Activated CD4-positive, alpha-beta T cell treated with anti-CD3 and anti-CD28 coated beads, Interleukin-2, amount 10 ng/mL, durations not matched to agents 7 days and 5 days (primary cell): ENCODE measurements at places on chromosomes 5 and 9.

- no peak for DNase-seq
These were observed 2.1 kb upstream of the OR2V1 start for GRCh38 chr5:181133083-181133482.

- no peak for DNase-seq
These were observed 109.5 kb downstream of the PALM2AKAP2 start for GRCh38 chr9:109889456-109889855.

DNA sequence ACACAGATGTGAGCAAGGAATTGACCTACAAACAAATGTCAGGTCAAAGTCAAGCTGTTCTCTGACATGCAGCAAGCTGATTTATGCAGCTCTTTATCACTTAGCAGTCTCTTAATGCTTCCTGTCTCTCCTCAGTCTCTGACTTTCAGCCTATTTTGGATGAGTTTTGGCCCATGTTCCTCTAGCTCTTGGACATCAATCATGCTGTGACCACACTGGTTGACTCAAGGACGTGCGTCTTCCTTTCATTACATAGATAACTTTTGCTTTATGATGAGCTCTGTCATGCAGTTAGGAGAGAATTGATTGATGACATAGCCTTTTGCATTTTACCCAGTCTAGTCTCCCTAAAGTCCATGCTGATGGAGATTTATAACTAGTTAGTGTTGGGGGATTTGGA, 9.4 kb upstream of the REEP5 start:
- no peak for DNase-seq

DNA sequence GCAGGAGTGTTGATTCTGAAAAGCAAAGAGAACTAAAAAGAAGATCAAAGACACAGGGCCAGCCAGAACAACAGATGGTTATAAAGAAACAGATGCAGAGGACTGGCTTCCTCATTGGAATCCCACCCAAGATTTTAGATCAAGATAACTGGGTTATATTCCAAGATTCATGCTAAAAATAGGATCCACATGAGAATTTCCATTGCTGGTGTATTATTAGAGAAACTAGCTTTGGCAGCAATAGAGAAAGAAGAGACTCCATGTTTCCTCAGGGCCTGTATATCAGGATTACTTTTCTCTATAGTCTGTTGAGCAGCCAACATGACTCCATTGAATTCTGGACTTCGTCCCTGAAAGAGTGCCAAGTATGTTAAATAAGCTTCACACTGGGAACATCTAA, 367.3 kb downstream of the TUSC1 start:
- DNase-seq: no peak

DNA sequence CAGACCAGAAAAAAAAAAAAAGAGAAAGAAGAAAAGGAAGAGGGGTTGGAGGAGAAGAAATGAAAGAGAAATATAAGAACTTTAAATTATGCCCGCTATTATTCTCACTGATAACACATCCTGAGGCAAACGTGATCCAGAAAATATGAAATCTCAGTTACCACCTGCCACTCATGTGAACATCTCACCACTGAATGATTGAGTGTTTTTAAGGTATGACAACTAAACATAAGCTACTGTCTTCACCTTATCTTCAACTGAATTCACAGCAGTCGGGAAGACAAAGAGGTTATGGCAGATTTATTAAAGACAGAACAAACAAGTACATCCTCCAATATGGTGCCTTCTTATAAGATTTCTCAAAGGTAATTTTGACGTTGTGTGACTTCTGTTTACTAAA, 327.9 kb downstream of the TMEM161B start:
- no peak for DNase-seq

DNA sequence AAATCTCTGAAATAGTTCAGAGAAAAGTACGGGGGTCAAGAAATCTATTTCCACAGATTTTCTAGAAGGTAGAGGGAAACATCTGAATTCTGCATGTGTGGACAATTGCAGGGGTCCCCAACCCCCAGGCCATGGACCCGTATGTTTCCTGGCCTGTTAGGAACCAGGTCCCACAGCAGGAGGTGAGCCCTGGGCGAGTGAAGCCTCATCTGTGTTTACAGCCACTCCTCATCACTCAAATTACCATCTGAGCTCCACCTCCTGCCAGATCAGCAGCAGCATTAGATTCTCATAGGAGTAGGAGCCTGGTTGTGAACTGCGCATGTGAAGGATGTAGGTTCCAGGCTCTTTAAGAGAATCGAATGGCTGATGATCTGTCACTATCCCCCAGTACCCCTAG, 200.5 kb upstream of the EDIL3 start:
- DNase-seq: no peak

GRCh38 chr5:154493274-154493673, 15.2 kb upstream of the HAND1 start:
- DNase-seq: no peak

DNA sequence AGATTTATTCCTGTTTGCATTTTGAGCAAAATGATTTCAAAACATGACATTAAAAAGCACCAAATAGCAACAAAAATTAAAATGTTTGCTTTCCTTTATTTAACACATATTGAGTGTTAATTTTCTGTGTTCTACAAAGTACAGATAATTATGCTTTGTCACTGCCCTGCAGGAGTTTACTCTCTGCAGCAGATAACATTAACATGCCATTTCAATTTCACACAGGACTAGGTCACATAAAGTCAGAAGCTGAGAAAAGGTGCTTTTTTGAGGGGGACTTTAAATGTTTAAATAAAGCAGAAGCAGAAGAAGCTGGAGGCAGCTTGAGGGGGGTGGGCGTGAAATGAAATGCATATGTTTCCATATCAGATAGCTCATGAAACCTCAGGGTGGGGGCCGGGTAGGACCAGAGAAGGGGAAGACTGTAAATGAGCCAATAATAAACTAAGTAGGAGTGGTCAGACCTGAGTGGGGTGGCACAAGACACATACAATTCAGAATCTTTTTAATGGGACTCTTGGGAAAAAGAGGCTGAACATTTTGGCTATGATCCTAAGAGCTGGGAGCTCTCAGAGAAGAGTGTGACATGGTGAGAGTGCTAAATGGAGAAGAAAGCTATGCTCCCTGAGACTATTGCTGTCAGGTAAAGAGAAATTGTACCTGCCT, 387.5 kb downstream of the FAM170A start:
- DNase-seq: no peak

DNA sequence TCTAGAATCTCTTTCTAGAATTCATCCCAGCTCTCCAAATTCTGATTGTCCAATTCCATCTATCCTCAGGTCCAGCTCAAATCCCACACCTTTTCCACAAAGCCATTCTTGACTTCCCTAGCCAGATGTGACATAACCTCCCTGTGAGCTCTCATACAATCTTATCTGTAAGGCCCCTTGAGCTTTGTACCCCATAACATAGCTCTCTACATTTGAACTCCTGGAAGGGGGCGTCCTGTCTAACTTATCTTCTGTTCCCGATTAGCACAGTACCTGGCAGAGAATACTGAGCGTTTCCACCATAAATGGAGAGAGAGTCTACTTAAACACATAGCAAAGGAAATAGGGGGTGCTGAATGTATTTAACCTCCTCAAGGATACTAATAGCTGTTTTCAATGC, 251.6 kb upstream of the RGMB start:
- no peak for DNase-seq

- DNase-seq: no peak
These were observed 16.3 kb downstream of the ARHGEF28 start for GRCh38 chr5:73642344-73642743.

GRCh38 chr9:34642679-34643078, 3.8 kb upstream of the GALT start:
- DNase-seq: no peak
